NK-92 treated with Interleukin-12 subunit alpha and Interleukin-12 subunit beta, amount 100 ng/mL, for 24 hours (cell line): ENCODE measurements at places on chromosomes 5 and 9.
A peak's percentile ranks its signal among the peaks of the same experiment; 100 is the strongest.

GRCh38 chr5:101877451-101877850 is 418.6 kb downstream of the SLCO4C1 start:
- no peak for DNase-seq

GRCh38 chr9:2174306-2174705 is 159.2 kb downstream of the SMARCA2 start:
- DNase-seq: no peak

- DNase-seq: peak; percentile 56
Observed at GRCh38 chr9:131762356-131762932, 22.6 kb upstream of the RAPGEF1 start.

DNA sequence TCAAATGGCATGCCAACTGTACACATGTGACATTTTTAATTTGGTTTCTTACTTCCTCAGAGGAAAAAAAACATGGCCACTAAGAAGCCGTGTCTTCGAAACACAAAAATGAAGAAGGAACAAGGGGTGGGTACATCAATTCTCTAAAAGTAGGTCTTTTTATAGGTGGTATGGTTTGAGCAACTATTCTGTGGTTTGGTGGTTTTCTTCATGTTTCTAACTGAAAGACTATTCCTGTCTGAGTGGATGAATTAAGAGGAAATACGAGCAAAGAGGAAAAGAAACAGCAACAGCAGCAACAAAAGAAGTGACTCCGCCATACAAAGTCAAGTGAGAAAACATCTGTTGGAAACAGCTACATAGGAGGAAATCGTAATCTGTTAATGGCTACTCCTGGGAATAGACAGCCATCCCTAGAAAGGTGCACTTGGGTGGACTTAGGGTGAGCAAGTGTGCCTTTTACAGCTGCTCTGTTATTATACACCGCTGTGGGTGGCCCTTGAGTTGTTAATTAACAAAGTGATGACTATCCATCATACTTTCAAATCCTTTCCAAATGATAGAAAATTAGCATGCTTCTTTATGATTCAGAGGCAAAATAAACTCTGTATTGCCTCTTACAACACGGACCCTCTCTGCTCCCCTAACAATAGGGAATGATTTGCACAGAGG is 575.8 kb downstream of the TLE1 start:
- no peak for DNase-seq

GRCh38 chr5:131214609-131215227 is 44.0 kb downstream of the LYRM7 start:
- no peak for DNase-seq

GRCh38 chr5:162384225-162384624 is 316.7 kb downstream of the GABRG2 start:
- no peak for DNase-seq

DNA sequence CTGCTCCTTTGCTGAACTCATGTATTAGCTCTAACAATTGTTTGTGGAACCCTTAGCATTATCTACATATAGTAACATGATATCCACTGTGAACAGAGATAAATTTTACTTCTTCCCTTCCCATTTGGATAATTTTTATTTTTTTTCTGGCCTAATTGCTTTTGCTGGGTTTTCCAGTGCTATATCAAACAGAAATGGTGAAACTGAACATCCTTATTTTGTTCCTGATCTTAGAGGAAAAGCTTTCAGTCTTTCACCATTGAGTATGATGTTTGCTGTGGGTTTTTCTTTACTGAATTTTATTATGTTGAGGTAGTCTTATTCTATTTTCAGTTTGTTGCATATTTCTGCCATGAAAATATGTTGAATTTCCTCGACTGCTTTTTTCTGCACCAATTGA is 44.8 kb upstream of the STARD4 start:
- no peak for DNase-seq

DNA sequence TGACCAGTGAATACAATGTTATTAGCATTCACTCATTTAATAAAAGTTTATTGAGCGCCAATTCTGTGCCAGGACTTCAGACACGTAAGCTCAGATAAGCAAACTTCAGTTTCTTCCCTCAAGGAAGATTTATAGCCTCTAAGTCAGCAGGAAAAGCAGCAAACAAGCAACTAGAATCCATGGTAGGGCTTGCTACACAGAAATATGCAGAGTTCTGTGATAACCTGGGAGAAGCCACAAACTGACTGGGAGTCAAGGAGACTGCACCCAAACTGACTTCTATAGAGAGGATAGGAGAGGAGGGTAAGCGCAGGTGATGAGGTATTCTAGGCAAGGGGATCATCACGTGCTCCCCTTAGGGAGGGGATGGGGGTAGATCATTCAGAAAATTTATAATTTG is 1.4 kb upstream of the OGN start:
- no peak for DNase-seq

DNA sequence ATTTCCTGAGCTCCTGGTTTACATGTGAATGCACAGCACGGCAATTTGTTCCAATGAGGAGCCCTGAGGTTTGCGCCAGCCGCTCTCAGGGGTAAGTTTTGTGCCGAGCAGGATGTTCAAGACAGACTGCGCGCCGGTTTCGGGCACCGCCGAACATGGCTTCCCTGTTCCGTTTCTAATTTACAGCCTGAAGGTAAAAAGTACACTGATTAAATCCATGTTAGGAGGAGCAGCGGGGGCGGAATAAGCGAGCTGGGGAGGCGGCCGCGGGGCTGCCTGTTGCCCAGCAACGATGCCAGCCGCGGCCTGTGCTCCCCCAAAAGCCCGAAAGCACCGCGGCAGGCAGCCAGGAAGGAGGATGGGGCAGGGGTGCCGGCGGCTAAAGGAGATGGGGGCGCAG is 6.4 kb downstream of the SOWAHA start:
- DNase-seq: no peak

- DNase-seq: no peak
Observed at GRCh38 chr9:107386396-107386795, 103.2 kb downstream of the KLF4 start.
